T-helper 2 cell treated with Interferon-gamma antibody and Interleukin-4, amounts not matched to agents 100 ng/mL and 5 ng/mL, for 36 hours (primary cell): ENCODE measurements at places on chromosomes 1 and 21. TPM values are rescaled to one million over a fixed set of nuclear protein-coding genes. Genes with fewer than 3 reads are reported as not detected.

Gene SYCP1
- not detected in 2 replicates for total RNA-seq

Gene SELL
- total RNA-seq: 517 and 529 TPM in 2 replicates

Gene MAP1LC3C
- not detected in 2 replicates for total RNA-seq

Gene RAB42
- 0.09 and 0.14 TPM in 2 replicates for total RNA-seq

Gene IRF6
- not detected in 2 replicates for total RNA-seq

Gene TDRD5
- total RNA-seq: not detected in 2 replicates

Gene PGLYRP3
- total RNA-seq: not detected in 2 replicates

Gene ZMYND12
- not detected in 2 replicates for total RNA-seq

Gene MTARC2
- total RNA-seq: not detected in 2 replicates

Gene CRP
- total RNA-seq: not detected in 2 replicates

Gene CCDC27
- total RNA-seq: not detected in 2 replicates

Gene MAP3K21
- total RNA-seq: 0.59 and 0.80 TPM in 2 replicates

Gene MIA3
- total RNA-seq: 51.6 and 52.6 TPM in 2 replicates

Gene C1orf141
- not detected in 2 replicates for total RNA-seq

Gene NR1I3
- not detected in 2 replicates for total RNA-seq

Gene OR6P1
- not detected in 2 replicates for total RNA-seq

Gene MAB21L3
- total RNA-seq: not detected in 2 replicates

Gene TFF3
- total RNA-seq: not detected in 2 replicates

Gene SFPQ
- 376 and 388 TPM in 2 replicates for total RNA-seq

Gene PIGR
- not detected in 2 replicates for total RNA-seq

Gene CALML6
- total RNA-seq: 0.11 and 0.48 TPM in 2 replicates

Gene PDZK1
- 0.27 and 0.36 TPM in 2 replicates for total RNA-seq

Gene LYPD8
- total RNA-seq: not detected in 2 replicates

Gene HAO2
- total RNA-seq: not detected in 2 replicates

Gene KIF17
- total RNA-seq: not detected in 2 replicates

Gene OR6K3
- total RNA-seq: not detected in 2 replicates

Gene KCNT2
- not detected in 2 replicates for total RNA-seq

Gene WDR47
- total RNA-seq: 8.5 and 9.8 TPM in 2 replicates

Gene PYGO2
- 43.8 and 44.7 TPM in 2 replicates for total RNA-seq

Gene C1orf167
- not detected in 2 replicates for total RNA-seq

Gene RNF186
- not detected in 2 replicates for total RNA-seq

Gene OR2T33
- total RNA-seq: not detected in 2 replicates

Gene ROR1
- total RNA-seq: 0.05 TPM in 1 of 2 replicates, not detected in the other

Gene HSD3B2
- total RNA-seq: not detected in 2 replicates

Gene KRTAP19-3
- total RNA-seq: not detected in 2 replicates

Gene VWA1
- 0.27 and 0.68 TPM in 2 replicates for total RNA-seq

Gene IL22RA1
- total RNA-seq: not detected in 2 replicates

Gene CELA2A
- total RNA-seq: not detected in 2 replicates
